ENCODE measurements at places on chromosomes 7 and 10.

GRCh38 chr10:28359334-28359733 is 56.5 kb upstream of the MPP7 start:
- no peak for DNase-seq

DNA sequence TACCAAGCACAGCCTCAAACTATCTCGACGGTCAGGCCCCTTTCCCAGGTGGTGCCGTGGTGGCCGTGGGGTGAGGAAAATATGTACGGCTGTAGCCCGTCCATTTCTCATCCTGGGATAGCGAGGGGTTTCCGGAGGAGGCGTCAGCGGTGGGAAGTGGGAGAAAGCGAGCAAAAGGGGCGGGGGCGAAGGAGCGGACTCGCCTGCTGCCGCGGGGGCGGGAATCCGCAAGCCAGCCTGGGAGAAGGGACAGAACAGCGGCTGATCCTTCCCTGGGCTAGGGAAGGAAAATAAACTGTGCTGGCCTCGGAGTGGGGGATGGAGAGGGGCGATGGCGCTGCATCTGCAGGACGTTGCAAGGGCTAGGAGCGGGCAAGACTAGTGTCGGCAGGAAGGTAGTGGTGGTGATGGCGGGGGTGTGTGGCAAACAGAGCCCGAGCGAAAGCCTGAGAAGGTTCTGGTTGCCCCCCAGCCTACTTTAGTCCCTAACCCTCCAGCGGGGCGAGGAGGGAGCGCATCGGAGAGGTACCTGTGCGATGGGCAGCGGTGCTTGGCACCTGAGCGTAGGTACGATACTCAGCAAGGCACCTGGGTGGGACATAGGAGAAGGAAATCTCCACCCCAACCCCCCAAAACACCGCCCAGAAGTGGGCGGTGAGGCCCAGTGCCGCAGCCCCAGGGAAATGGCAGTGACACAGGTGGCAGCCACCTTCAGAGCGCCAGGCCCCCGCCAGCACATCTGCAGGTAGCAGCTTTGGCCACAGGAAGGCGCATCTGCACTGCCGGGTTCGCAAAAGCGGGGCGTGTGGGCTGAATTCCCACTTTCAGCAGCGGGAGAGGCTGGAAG is 49.9 kb upstream of the STEAP1B start:
- peak; percentile 34 for DNase-seq

- no peak for DNase-seq
Measured at GRCh38 chr7:154653281-154653680, 349.6 kb downstream of the PAXIP1 start.

DNA sequence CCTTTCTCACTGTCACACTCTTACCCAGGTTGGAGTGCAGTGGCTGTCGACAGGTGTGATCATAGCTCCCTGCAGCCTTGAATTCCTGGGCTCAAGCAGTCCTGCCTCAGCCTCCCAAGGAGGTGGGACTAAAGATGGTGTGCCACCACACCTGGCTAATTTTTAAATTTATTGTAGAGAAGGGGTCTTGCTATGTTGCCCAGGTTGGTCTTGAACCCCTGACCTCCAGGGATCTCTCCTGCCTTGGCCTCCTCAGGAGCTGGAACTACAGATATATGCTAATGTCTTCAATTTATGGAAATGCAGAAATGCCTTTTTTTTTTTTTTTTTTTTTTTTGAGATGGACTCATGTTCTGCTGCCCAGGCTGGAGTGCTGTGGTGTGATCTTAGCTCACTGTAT is 42.7 kb downstream of the DNAJB6 start:
- no peak for DNase-seq

- DNase-seq, result no peak
Measured at GRCh38 chr10:79944428-79945395, 4.2 kb downstream of the SFTPD start.

GRCh38 chr10:5447611-5448071 is 35.3 kb downstream of the NET1 start:
- DNase-seq, result no peak

GRCh38 chr7:21944616-21945453 is 864 bp downstream of the CDCA7L start:
- peak; percentile 19 for DNase-seq

DNA sequence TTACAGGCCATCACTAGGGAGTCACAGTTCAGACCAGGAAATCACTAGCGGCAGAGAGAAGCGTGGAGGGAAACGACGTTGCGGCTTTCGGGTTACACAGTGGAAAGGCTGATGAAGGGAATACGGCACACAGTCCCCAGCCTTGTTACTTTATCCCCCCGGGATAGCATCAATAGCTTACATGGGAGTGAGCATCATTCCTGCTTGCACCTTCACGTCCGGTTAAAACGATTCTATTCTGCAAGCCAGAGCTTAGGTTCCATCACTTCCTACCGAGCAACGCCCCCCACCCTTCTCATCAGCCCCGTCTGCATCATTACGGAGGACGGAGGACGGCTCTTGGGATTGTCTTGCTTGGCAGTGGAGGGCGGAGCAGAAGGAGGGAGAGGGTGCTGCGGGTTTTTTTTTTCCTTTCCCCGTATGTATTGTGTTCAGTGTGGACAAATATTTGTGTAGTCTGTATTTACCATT is 124.9 kb downstream of the CLEC2L start:
- DNase-seq, result no peak

DNA sequence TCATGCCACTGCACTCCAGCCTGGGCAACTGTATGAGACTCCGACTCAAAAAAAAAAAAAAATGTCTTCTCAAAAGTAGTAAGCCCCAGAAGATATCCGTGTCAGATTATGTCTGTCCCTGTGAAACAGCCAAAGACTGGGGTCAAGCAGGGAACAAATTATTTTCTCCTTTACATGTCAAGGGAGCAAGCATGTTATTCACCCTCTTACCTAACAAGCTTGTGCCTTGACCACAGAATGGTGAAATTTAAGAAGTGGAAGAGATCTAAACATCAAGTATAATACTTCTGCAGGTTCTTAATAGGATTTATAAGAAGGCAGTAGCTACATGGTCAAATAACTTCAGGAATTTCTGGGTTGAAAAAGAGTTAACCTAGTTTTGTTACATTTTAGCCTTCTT is 187.9 kb downstream of the ZNF365 start:
- DNase-seq, result no peak

- no peak for DNase-seq
Measured at GRCh38 chr7:30136743-30137485, 2.1 kb downstream of the MTURN start.

Data from NCI-H460 (cell line).